MG63 (cell line): ENCODE measurements at places on chromosomes 2 and 18. TPM values are rescaled to one million over a fixed set of nuclear protein-coding genes. Genes with fewer than 3 reads are reported as not detected.

GRCh38 chr2:80894486-80894885, 589.9 kb upstream of the LRRTM1 start:
- no peak for DNase-seq

- DNase-seq, result no peak
Observed at GRCh38 chr2:176148751-176149421, 2.5 kb upstream of the HOXD4 start.

DNA sequence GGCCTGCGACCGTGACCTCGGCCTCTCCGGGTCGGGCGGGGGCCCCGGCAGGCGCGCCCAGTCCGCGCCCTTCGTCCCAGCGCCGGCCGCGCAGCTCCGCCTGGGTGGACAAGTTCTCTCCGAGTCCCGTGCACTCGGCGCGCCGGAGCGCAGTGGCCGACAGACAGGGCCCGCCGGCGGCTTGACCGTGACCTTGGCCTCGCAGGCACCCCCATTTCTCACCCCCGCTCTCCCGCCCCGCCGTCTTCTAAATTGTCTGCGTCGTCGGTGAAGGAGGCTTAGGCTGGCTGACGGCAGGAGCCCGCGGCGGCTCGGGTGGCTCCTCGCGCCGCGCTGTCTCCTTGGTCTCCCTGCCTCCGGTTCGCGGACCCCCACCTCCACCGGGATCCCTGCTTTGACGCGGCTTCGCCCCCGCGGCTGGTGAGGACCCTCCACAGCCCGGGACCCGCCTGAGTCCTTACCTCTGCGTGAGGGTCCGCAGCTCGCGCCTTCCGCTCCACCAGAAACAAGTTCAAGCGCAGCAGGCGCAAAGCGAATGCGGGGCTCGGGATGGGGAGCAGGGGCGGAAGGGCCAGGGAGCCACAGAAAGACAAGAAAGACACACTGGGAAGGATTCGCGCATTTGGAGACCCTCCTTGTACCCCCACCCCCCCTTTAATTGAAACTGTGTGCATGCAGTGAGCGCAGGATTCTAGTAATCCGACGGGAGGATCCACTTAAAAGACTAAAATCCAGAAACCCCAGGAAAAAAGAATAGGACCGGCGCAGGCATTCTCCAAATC, 4.0 kb downstream of the PTGR3 start:
- DNase-seq, result no peak

DNA sequence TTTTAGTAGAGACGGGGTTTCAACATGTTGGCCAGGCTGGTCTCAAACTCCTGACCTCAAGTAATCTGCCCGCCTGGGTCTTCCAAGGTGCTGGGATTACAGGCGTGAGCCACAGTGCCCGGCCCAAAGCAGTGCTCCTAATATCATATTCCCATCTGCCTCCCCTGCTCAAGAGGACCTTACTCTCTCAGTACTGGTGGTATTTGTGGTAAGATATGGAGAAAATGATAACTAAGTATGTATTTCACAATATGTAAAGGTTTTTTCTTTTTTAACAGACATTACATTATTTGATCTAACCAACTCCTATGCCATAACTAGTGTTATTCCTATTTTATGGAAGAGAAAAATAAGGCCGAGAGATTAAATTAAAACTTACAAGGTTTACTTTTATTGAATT, 201.0 kb downstream of the CAMKMT start:
- no peak for DNase-seq

- no peak for DNase-seq
Observed at GRCh38 chr2:126507425-126507911, 148.5 kb upstream of the GYPC start.

- DNase-seq, result peak; percentile 47
Observed at GRCh38 chr2:84971510-84972206, 697 bp downstream of the KCMF1 start.

DNA sequence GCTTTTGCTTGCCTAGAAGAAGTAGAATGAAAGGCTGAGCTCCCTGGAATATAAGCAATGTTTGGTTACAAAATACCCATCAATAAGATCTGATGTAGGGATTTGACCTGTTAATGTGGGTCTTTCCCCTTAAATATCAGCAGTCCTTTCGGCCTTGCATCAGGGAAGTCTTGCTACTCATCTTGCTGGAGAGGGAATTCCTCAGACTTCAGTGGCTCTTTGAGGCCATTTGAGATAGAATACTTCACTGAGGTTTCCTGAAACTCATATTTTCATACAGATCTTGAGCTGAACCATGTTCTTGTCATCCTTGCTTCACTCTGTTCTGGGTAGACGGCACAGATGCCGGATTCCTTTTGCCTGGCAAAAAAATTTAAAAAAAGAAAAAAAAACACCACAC, 3.9 kb downstream of the TWIST2 start:
- no peak for DNase-seq

DNA sequence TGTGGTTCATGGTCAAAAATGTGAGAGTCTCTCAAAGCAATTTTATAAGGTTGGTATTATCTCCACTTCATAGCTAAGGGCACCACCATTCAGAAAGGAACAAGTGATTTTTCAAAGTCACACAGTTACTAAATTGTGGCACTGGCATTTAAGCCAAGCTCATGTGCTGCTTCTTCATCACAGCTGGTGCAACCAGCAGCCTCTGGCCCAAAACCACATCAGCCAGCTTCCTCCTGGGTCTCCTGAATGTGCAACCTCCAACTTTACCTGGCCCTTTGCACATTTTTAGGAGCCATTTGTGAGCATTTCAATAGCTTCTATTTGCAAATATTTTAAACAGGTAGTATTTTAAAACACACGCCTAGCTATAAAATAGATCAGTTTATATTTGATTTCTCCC, 293.7 kb downstream of the BCL11A start:
- no peak for DNase-seq

DNA sequence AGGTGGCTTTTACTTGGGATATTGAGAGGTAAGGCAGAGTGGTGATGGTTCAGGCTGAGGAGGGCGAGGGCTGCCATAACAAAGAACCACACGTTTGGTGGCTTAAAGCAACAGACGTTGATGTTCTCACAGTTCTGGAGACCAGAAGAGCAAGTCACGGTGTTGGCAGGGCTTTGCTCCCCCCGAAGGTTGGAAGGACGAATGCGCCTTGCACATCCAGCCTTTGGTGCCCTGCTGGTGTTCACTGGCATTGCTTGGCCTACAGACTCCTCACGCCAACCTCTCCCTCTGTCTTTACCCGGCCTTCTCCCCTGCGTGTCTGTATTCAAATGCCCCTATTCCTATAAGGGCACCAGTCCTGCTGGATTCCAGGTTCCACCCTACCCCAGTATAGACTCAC, 125.4 kb downstream of the TPO start:
- DNase-seq, result peak; percentile 30

DNA sequence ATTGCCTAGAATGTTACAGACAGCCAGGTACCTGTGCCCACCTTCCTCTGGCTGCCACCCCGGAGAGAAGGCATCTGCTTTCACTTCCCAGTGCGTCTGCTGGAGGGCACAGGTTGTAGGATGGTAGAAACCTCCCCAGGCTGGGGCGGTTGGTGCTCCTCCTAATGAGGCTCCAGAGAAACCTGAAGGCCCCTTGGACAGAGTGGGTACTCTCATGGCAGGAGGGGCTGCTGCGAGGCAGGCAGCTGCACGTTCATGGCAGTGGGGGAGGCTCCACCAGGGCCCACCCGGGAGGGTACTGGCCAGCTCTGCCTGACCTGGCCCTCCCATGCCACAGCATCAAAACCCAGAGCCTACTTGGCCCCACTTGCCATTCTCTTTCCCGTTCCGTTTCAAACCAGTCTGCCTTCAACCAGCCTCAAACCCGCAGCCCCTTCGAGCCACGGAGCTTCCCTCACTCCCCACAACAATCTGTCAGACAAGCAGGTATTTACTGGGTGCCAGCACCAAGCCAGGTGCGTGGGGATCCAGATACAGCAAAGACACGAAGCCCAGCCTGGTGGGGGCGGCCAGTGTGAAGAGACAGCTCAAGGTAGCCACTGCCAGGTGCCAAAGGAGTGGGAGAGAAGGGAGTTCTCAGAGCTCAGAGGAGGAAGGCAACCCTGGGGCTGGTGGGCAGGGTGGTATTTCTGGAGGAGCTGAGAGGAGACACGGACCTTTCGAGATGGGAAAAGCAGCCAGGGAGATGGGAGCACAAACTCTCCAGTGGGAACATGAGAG, 229.6 kb downstream of the LOXHD1 start:
- no peak for DNase-seq

DNA sequence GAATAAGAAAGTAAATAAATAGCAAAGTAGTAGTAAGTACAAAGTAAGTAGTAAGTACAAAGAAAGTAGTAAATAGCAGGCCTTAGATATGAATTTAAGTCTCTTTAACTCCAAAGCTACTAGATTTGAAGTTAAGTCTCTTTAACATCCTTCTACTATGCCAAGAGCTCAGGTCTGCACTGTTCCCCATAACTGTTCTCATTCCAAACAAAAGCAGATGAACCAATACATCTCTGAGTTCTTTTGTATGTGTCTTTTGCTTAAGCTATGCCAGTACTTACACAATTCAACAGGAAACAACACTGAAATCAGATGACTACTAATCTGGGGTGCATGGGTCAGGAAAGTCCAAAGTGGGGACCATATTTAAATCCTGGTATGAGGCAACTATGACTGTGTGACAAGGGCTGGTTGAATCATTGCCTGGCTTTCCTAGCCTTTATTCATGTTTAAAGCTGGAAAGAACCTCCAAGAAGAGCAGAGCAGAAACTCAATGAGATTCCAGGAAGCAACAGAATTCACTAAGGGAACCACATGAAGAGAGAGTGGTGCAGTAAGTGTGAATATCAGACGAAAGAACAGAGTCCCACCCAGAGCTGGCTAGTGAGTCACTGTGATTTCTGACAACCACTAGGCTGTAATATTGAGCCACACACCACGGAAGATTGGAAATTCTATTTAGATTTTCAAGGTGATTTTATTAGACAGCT, 51.0 kb upstream of the CYP26B1 start:
- DNase-seq, result no peak

GRCh38 chr18:50083708-50084107, 111.2 kb downstream of the MYO5B start:
- DNase-seq, result no peak

- DNase-seq, result peak; percentile 61
Observed at GRCh38 chr2:121063471-121063870, 221.5 kb downstream of the TFCP2L1 start.

DNA sequence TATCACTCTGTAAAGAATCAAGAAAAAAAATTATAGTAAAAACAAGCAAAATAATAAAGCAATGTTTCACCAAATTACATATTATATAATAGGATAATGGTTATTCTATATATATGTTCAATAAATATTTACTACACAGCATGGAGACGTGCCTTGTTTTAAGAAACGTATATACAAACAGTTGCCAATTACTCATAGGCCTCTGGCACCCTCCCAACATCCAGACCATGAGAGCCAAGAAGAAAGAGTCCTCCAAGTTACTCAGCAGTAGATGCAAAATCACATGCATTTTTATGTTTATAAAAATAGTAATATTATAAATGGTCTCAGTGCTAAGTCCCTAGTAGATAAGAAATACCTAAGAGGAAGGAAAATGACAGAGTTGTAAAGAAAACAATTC, 64.8 kb downstream of the REV1 start:
- DNase-seq, result peak; percentile 77

DNA sequence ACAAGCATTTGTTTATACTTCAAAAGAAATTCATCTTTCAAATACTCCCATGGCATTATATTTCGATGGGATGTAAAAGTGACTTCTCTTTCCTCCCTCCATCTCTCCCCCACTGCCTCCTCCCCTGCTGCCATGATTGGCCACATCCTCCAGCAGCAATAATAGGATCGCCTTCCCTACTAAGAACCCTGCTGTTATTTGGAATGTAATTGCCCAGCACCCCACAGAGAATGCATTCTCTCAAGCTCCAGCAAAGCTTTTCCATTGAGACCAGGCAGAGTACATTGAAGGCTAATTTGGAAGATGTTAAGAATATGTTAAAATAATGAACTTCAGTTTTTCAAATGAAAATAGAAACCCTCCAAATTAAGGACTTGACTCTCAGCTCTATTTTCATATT, 375.4 kb upstream of the ACVR2A start:
- DNase-seq, result no peak

- DNase-seq, result peak; percentile 39
Observed at GRCh38 chr2:36587101-36587500, 10.9 kb downstream of the FEZ2 start.

DNA sequence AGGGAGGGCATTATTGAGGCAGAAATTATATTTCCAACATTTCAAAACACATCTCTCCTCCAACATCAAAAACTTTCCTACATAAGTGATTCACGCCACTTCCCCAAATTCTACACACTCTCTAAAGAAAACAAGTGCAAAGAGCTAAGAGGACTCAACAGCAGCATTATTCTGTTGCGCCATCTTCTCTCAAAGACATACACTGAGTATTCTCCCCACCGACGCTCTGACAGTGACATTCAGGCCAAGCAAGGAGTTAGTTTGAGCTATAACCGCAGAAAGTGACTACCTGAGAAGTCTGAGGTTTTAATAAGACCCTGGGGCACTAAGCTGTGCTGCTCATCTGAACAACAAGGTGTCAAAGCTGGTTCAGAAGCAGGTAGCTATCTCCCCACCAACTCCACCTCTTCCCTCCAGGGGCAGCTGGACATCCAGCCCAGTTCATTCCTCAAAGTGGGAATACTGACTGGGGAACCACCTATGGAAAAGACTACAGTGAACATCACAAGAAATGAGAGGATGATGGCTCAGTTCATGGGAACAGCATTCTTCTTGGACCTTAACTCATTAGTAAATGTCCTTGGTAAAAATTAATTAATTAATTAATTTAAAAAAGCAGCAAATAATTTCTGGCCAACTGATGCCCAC, 309.5 kb upstream of the CCDC68 start:
- no peak for DNase-seq

GRCh38 chr2:234378440-234378839, 118.4 kb downstream of the ARL4C start:
- no peak for DNase-seq

GRCh38 chr2:149653831-149654445, 66.4 kb upstream of the MMADHC start:
- DNase-seq, result no peak

- DNase-seq, result no peak
Observed at GRCh38 chr2:86293612-86294011, 43.8 kb downstream of the REEP1 start.

The SERPINB2 gene
- not detected in 2 replicates for total RNA-seq

The IL36B gene
- not detected in 2 replicates for total RNA-seq

The RGPD3 gene
- 0.07 TPM in 2 replicates for total RNA-seq

The RNMT gene
- total RNA-seq, result 13.2 and 25.4 TPM in 2 replicates

The UBE2F gene
- 121 and 138 TPM in 2 replicates for total RNA-seq

The OST4 gene
- total RNA-seq, result 260 and 483 TPM in 2 replicates

The FKBP1B gene
- 5.1 TPM in 1 of 2 replicates, not detected in the other for total RNA-seq

The HRH4 gene
- 0.16 TPM in 1 of 2 replicates, not detected in the other for total RNA-seq

The CHRND gene
- not detected in 2 replicates for total RNA-seq

The PCARE gene
- total RNA-seq, result not detected in 2 replicates
